ENCODE measurements at places on chromosomes 7 and 10.

DNA sequence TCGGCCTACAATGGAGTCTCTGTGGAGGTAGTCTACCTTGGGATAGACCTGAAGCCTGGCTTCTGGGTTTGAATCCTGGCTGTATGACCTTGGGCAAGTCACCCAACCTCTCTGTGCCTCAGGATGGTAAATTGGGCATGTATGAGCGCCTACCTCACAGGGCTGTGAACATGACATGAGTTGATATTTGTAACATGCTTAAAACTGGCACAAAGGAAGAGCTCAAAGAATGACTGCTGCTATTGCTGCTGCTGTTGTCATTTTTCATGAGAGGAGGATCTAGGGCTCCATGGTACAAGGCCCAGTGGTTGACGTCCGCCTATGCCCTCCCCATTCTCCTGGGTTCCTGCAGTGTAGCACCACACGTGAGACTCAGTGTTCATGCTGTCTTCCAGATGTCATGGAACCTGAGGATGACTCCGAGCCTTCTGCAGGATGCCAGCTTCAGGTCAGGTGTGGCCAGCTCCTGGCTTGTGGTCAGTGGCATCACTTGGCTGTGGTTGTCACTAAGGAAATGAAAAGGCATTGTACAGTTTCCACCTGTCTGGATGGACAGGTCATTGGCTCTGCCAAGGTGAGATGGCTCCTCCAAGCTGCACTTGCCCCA lies 95.0 kb downstream of the WDFY4 start:
- DNase-seq: no peak

DNA sequence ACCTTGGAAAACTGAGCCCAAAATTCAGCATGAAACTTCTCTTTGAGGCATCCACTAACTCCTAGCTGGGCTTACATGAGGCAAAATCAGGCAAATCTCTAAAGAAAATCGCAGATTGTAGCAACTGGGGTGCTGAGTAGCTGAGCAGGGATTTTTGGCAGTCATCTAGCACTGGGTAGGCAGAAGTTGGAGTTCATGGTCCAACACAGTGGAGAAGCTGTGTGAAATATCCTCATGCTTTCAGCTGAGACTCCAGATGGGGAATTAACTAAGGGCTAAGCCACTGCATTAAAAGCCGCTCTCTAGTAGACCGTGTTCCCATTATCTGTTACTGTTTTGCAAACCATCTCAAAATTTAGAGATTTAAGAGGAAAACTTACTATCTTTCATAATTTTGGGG lies 240.1 kb upstream of the PHYHIPL start:
- DNase-seq: no peak

DNA sequence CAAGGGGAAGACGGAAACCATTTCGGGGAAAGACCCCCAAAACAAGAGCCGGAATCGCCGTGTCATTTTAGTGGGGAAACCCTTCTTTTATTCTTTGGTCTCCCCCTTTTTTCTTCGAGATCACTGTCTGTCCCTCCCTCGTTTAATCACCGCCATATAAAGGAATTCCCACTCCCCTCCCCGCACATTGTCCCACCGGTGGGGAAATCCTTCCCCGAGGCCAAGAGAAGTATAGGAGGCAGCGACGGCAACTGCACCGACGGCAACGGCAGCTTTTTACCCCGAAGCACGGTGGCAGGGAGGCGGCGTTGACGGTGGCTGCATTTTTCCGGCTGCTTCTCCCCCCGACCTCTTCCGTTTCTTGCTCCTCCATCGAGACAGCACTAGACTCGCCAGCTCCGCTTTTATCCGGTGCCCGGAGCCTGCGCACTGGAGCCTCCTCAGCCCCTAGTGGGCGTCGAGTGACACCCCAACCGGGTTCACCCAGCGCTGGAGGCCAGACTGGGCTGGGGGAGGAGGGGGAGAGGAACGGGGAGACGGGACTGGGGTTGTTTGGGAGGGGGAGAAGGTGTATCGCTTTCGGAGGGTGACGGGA lies 687 bp upstream of the KMT2E start:
- DNase-seq: peak; percentile 90

- DNase-seq: no peak
Measured at GRCh38 chr7:81075150-81075549, 156.3 kb upstream of the SEMA3C start.

All from Jurkat, Clone E6-1 (cell line).